ENCODE measurements at places on chromosomes 1 and 21. TPM values are rescaled to one million over a fixed set of nuclear protein-coding genes. Genes with fewer than 3 reads are reported as not detected.

DNA sequence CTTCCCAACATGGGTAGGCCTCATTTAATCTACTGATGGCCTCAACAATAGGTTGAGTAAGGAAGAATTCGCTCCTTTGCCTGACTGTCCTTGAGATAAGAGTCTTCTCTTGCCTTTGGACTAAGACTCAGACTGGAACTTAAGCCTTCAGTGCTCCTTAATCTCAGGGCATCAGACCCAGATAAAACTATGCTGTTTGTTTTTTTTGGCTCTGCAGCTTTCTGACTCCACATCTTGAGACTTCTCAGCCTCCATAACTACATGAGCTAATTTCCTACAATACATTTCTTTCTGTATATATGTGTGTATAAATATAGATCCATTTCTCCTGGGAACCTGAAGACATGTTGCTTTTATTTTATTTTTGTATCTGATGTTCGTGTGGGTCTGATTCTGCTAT is 1470.7 kb upstream of the PRMT6 start:
- no peak for DNase-seq

DNA sequence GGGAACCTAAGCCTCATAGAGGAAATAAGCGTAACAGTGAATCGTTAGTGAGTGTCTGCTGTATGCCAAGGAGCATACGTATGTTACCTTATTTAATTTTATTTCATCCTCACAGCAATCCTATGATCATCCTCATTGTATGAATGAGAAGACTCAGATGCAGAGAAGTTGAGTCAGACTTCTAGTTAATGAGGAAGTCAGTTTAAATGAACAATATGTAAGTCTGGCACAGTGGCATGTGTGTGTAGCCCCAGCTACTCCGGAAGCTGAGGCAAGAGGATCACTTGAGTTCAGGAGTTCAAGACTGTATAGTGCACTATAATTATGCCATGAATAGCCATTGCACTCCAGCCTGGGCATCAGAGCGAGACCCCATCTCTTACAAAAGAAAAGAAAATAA is 148.0 kb downstream of the ZZZ3 start:
- DNase-seq: no peak

DNA sequence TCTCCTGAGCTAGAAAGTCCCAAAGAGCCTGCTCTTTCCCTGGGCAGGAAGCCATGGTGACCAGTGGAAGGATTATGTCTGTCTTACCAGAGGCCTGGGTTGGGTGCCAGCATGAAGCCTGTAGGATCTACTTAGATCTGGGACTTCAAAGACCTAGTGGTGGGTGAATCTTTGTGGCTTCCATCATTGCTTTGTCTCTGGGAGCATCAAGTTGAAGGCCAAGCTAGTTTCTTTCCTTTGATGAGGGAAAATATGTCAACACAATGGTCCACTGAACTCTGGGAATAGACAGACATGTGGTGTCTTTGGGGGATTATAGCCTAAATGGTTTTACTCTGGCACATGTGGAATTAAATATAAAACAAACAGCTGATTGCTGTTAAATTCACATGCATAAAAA is 100.5 kb upstream of the HOOK1 start:
- no peak for DNase-seq

DNA sequence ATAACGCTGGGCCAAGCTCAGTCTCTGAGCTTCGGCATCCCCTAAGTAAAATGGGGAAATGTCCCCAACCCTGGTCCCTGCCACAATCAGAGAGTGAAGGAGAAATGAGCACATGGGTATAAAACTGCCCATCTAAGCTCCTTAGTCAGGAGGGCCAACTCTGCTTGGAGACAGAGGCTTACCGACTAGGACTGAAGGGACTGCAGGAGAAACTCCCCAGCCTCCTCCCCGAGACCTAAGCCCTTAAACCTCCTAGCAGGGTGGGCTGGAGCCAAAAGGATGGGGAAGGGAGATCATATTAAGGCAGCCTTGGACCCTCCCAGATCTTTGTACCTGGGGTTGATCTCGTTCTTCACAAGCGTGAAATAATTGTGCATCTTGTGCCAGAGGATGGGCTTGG is 5.5 kb downstream of the ETNK2 start:
- DNase-seq: no peak

DNA sequence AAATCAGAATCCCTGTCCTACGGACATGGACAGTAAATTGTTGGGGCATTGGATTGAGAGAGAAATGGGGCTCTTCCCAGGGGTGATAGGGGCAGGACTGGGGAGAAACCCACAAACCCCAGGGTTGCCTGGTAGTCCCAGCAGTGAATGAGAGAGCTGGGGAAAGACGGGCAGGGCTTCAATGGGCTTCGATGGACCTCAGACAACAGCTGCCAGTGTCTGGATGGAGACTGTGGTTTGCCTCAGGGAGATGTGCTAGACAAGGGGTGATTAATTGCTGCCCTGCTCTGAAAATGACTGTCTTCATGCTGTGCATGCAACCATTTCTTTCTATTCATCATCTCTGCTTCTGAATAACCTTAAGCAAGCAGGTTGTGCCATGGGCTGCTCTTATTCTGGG is 7.4 kb downstream of the GPR25 start:
- DNase-seq: no peak

The CCDC30 gene
- 13.1 TPM for polyA plus RNA-seq

- DNase-seq: no peak
Measured at GRCh38 chr1:231357831-231358354, 19.8 kb downstream of the SPRTN start.

The C1orf21 gene
- 30.5 TPM for polyA plus RNA-seq

- no peak for DNase-seq
Measured at GRCh38 chr1:223802032-223802431, 43.7 kb downstream of the TP53BP2 start.

DNA sequence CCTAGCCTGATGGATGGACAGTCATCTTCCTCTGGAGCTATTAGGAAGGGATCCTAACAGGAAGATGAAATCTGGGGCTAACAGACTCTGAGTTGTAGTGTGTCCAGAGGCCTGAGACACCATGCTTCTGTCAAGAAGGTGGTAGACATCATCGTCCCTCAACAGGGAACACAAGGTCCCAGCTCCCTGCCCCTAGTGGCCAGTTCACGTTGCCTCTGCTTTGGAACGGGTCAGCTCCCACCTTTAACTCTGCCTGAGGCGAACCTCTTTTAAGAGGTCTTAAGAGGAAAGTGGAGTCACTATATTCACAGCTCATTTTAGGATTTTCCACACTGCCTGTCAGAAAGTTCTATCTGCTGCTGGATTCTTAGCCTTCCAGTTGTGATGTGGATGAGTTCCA is 28.3 kb downstream of the LRRC71 start:
- DNase-seq: no peak

DNA sequence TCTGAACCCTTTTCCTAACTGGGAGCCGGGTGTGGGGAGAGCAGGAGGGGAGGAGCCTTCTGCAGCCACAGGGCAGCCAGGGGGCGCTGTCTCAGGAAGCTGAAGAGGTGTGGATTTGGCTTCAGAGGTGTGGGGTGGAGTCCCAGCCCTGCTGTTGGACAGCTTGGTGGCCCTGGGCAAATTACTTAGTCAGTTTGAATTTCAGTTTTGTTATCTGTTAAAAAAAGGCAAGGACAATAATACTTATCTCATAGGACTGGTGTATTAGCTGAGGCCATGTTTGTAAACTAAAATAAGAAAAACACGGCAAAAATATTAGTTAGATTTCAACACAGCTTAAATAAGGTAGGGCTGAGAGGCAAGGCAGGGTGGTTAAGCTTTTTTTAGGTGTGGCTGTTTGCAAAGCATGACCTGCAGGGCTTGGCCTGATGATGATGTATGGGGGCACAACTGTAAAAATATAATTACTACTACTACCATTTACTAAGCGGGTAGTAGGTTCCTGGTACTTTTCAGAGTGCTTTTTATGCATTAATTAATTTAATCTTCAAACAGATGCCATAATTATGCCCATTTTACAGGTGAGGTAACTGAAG is 111.8 kb downstream of the PLXNA2 start:
- no peak for DNase-seq

The BCL2L15 gene
- 0.76 TPM for polyA plus RNA-seq

- no peak for DNase-seq
Measured at GRCh38 chr1:60573121-60573520, 499.6 kb upstream of the C1orf87 start.

The GPR153 gene
- 9.2 TPM for polyA plus RNA-seq

GRCh38 chr1:31376375-31377134 is 3.7 kb upstream of the FABP3 start:
- DNase-seq: no peak

DNA sequence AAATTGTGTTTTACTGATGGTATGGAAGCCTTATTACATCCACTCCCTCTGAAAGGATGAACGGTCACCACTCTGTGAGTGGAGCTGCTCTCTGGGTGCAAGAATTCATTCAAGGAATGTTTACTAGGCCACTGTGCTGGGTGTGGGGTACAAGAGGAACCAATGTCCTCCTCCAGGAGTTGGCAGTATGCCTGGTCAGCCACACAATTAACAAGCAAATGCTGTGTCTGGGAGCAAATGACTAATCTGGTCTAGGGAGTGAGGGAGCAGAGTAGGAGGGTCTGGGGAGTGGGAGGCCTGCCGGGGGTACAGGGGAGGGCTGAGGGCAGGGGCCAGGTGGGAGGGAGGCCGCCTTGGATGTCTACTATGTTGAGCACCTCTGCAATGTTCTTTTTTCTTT is 27.2 kb upstream of the TDRD10 start:
- no peak for DNase-seq

The ADCY10 gene
- polyA plus RNA-seq: 0.45 TPM

DNA sequence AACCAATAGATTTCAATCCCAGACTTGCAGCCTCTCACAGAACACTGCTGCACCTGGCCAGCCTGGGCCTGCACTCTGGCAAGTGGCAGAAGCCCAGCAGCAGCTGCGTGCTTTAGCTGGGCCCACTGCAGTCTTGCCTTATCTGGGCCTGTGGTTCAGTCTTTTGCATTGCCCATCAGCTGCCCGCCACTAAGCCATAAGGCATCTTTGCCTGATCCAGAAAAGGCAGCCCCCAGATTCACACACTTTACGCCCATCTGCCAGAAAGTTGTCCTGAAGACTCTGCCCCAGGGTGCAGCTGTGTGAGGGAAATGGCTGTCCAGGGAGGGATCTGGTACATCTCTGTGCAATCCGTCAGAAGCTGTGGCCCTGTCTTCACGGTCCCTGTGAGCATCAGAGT is 217.0 kb downstream of the DNAH14 start:
- no peak for DNase-seq

The TRIM45 gene
- 15.1 TPM for polyA plus RNA-seq

GRCh38 chr1:111172463-111172862 is 28.0 kb downstream of the DENND2D start:
- no peak for DNase-seq

The MYCL gene
- polyA plus RNA-seq: 7.5 TPM

- no peak for DNase-seq
Measured at GRCh38 chr1:9263984-9264872, 28.5 kb upstream of the SPSB1 start.

DNA sequence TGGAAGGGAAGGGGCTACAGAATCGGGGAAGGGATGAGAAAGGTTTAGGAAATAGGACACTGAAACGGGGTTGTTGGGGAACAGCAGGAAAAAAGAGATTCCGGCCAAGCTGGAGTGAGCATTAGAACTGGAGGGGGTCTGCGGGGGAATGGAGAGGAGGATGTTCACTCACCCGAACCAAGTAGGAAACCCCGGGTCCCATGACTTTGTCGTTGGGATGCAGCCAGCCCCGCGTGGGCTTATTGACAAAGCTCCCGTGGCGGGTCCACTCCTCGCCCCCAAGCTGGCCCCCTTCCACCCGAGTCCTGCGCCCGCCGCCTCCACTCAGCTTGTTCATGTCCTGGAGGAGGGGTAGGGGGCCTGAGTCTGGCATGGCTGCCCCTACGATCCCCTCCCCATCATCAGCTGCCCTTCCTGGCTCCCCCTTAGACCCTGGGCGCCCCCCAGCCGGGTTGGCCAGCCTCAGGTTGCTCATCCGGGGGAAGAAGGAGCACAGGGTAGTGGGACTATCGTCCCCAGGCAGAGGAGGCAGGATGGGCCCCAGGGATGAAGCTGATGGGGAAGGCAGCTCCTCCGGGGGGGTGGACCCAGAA is 591 bp downstream of the SHC1 start:
- no peak for DNase-seq

The NPPB gene
- polyA plus RNA-seq: not detected

The BACE2 gene
- 24.6 TPM for polyA plus RNA-seq

GRCh38 chr1:170027760-170028159 is 46.7 kb downstream of the KIFAP3 start:
- no peak for DNase-seq

GRCh38 chr21:40120940-40121575 is 253.8 kb downstream of the PCP4 start:
- DNase-seq: no peak

- no peak for DNase-seq
Measured at GRCh38 chr1:241156231-241156965, 200.6 kb downstream of the RGS7 start.

The ANKRD45 gene
- 5.5 TPM for polyA plus RNA-seq

DNA sequence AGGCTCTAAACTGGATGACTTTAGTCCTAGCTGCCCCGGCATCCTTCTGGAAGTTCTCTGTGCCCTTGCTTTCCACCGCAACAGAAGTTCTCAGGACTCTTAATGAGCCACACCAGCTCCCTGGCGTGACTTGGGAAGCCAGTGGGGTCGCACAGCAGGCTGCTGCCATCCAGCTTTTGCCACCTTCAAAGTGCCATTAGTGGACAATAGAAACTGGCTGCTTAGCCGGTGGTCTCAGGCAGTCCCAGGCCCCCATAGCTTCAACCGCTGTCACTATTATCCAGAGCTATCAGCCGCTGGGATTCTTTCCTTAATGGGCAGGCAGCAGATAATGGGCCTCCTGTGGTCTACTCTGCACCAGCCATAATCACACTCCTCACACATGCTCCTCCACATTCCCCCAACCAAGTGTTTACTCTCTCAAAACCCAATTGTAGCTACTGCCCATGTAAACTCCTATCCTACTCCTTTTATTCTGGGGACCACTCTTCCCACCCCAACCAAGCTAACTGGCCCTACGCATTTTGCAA is 37.3 kb downstream of the PLEKHA6 start:
- DNase-seq: no peak

The ADGRL4 gene
- polyA plus RNA-seq: 20.5 TPM

GRCh38 chr1:165532053-165532452 is 11.7 kb upstream of the LRRC52 start:
- DNase-seq: no peak

GRCh38 chr1:71587961-71588360 is 507.1 kb upstream of the ZRANB2 start:
- no peak for DNase-seq

- DNase-seq: no peak
Measured at GRCh38 chr1:93992954-93993353, 83.7 kb upstream of the GCLM start.

- DNase-seq: no peak
Measured at GRCh38 chr1:24992761-24993211, 62.7 kb upstream of the RUNX3 start.

GRCh38 chr1:44263568-44264450 is 50.5 kb downstream of the DMAP1 start:
- DNase-seq: no peak

DNA sequence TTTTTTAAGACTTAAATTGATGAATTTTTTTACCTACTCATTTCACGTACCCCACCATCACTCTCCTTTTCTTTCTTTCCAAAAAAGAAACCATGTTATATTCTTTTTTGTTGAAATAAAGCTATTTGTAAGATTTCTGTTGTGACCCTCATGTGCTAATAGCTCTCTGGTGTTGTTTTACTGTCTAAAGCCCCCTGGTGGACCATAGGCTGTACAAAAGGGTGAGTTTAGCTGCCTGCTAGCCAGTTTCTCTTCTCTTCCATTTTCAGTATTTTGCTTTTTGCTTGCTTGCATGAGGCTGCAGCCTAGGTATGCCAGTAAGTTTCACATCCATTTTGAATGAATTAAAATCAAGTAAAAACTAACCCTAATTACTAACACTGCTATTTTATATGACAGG is 15.6 kb upstream of the VAMP3 start:
- no peak for DNase-seq
